Left ventricle myocardium inferior (tissue), 1 donor: ENCODE measurements at places on chromosomes 2 and 18. TPM values are rescaled to one million over a fixed set of nuclear protein-coding genes. Genes with fewer than 3 reads are reported as not detected.

DNA sequence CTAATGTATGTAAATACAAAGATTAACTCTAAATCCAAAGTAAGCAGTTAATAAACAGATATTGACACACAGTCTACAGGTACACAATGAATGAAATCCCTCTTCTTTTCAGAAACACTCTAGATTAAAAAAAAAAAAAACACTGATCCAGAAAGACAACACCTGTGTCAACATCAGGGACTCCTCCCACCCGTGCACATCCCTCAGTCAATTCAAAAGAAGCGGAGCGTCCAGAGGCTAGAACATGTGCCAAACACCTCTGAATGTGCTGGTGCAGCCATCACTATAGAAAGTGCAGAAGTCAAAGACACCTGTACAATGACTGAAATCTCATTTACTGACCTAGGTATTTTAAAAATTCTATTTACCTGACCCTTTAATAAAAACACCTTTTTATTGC, 622.6 kb upstream of the ID2 start:
- DNase-seq = no peak

- DNase-seq = no peak
Measured at GRCh38 chr2:168901003-168901402, at the start of gene G6PC2. Gene G6PC2, plus strand, starts transcription at chr2:168901291. Its CDS starts 41 bp downstream, at chr2:168901332.

DNA sequence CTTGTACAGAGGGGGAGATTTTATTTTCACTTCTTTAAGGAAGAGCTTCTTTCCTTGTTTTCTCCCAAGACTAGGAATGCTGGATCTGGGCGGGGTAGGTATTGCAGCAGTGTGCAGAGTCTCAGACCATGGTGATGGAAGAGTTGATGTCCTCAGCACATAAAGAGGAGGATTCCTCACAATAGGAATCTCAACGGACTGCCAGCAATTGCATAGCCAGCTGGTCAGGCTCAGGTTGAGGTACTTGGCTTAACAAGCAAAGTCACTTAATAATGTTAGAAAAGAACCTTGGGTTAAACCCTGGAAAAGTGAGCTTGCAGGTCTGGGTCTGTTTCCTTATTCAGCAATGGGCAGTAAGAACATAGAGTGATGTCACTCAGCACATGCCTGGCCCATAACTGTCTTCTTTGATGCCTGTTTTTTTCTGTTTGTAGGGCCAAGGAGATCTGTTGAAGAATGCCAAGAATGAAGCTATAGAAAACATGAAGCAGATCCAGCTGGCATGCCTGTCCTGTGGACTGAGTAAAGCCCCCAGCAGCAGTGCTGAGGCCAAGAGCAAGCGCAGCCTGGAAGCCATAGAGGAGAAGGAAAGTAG, 342.1 kb downstream of the PLCL1 start:
- no peak for DNase-seq

DNA sequence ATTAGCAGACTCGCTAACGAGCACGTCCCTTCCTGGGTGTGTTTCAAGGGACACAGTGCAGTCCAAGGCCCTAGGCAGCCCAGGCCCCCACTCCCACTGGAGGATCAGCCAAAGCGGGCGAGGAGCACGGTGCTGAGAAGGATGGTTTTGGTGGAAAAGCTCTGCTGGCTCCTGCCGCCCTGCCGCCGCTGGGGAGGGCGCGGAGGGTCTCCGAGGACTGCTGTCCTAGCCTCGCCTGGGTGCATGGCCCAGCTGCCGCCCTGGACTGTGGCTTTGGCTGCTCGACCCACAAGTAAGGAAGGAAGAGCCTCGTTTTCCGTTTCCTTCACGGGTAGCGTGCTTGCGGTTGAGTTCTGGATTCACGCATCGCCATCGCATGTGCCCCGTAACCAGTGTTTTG, 79.9 kb downstream of the MTCL1 start:
- no peak for DNase-seq

GRCh38 chr2:12929758-12930157, 213.0 kb downstream of the TRIB2 start:
- no peak for DNase-seq

DNA sequence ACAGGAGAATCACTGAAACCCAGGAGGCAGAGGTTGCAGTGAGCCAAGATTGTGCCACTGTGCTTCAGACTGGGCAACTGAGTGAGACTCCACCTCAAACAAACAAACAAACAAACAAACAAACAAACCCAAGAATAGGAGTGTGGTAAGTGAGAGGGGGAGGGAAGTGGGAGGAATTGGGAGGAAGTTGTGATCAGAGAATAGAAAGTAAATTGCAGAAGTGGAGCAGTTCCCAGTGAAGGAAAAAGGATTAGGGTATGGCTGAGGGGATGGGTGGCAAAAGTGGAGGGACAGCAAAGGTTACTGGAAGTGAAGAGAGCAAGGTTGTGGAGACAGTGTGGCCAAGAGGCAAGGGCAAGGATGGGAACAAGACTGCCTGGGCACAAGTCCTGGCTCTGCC, 41.1 kb upstream of the C1GALT1C1L start:
- no peak for DNase-seq

- peak; percentile 63 for DNase-seq
Measured at GRCh38 chr18:519019-519879, 18.7 kb upstream of the COLEC12 start.

DNA sequence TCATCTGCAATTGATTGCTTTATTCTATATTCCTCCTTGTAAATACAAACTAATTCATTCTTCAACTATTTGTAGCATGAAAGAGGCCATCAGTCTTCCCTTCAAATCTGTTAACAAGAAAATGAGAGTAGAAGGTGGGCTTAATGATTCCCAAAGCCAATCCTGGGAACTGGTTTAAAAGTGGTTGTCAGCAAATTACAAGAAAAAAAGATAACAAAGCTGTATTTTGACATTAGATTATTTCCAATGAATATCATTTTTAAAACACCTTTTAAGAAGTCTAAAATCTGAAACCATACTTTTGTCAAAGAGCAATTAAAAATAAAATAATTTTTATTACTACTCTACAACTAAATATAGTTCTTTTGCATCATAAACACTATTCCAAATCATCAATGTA, 139.2 kb downstream of the DYM start:
- no peak for DNase-seq

- no peak for DNase-seq
Measured at GRCh38 chr18:80148326-80149199, 39.5 kb downstream of the ADNP2 start.

DNA sequence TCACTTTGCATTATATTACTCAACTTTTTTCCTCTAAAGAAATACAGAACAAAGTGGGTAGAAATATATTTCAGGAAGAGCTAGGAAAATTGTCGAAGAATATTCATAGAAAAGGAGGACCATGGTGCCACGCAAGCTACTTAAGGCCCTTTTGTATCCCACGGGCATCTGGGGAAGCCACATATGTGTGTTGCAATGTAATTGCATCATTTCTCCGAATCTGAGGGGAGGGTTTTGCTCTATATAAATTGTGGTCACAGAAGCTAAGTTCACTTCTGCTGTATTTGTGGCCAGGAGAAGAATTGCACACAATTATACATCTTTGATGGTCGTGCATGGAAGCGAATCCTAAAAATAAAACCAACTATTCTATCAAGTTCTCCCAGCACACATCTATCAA, 360.3 kb downstream of the IRS1 start:
- DNase-seq = no peak

GRCh38 chr2:15688924-15689568, 97.4 kb downstream of the DDX1 start:
- no peak for DNase-seq

- no peak for DNase-seq
Measured at GRCh38 chr2:8378016-8378810, 303.6 kb upstream of the ID2 start.

- no peak for DNase-seq
Measured at GRCh38 chr2:227577555-227577954, 21.1 kb upstream of the SCYGR2 start.

WNT10A gene
- total RNA-seq = not detected

SETBP1 gene
- 10.3 TPM for total RNA-seq

PLEK gene
- 4.8 TPM for total RNA-seq

SERPINB13 gene
- total RNA-seq = not detected

TXNDC9 gene
- 20.6 TPM for total RNA-seq

PREB gene
- total RNA-seq = 54.6 TPM

COL4A4 gene
- total RNA-seq = 8.9 TPM
